Activated CD4-positive, alpha-beta T cell treated with anti-CD3 and anti-CD28 coated beads, Interleukin-2, amount 10 ng/mL, durations not matched to agents 7 days and 5 days (primary cell): ENCODE measurements at places on chromosomes 6 and 20. TPM values are rescaled to one million over a fixed set of nuclear protein-coding genes. Genes with fewer than 3 reads are reported as not detected.
A peak's percentile ranks its signal among the peaks of the same experiment; 100 is the strongest.

DNA sequence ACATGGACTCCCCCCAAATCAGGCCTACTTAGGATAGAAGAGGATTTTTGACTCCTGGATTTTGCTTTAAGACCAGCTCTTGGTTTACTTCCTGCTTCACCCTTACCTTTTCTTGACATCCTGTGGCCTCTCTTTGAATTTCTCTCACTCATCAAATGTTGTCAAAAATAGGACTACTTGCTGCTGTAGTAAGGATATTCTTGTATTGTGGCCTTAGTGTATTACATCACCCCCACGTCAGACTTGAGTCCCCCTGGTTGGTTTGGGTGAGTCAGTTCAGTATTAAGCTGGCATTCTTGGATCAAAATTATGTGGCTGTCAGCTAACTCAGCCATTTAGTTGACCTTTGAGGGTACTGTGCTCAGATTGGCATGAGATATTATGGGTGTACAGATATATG, 1.1 kb downstream of the TPX2 start:
- DNase-seq = peak; percentile 37
- no peaks in the 10 kb centered on the region for H3K27me3 ChIP-seq
- no peak overlapping the region for H3K4me3 ChIP-seq
- no peak overlapping the region for H3K27ac ChIP-seq

GRCh38 chr6:148544421-148544820, 201.8 kb downstream of the SASH1 start:
- no peak overlapping the region for H3K4me3 ChIP-seq
- H3K4me1 ChIP-seq = no peaks in the 10 kb centered on the region
- no peaks in the 10 kb centered on the region for H3K36me3 ChIP-seq
- no peak overlapping the region for H3K27ac ChIP-seq
- H3K27me3 ChIP-seq = peaks cover 4% of the 10 kb centered on the region
- DNase-seq = no peak

- no peak overlapping the region for H3K27ac ChIP-seq
- no peak overlapping the region for H3K4me3 ChIP-seq
- H3K4me1 ChIP-seq = peaks cover 36% of the 10 kb centered on the region
- no peak for DNase-seq
Observed at GRCh38 chr6:13423252-13423651, 64.1 kb downstream of the GFOD1 start.

DNA sequence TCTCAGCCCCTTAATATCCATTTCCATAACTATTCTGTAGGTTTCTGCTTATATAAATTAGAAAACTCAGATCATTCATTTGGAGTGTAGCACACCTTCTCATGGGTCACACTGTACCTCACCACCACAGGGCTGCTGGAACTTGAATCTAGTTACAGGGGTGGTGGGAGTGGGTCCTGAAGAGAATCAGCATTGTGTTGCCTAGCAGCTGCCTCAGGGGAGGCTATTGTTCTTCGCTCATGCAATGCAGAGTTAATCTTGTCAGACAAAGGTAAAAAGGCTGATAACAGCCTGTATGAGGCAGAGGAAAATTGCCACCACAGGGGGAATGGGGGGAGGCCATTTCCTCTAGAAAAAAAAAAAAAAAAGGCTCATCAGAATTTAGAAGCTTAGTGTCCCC, 496.0 kb upstream of the ADGRB3 start:
- no peak overlapping the region for H3K27ac ChIP-seq
- no peak for DNase-seq
- H3K36me3 ChIP-seq = no peaks in the 10 kb centered on the region

GRCh38 chr20:13302647-13303450, 81.8 kb downstream of the ISM1 start:
- H3K4me3 ChIP-seq = no peak overlapping the region
- H3K36me3 ChIP-seq = no peaks in the 10 kb centered on the region
- H3K27me3 ChIP-seq = peaks cover 3% of the 10 kb centered on the region
- no peak overlapping the region for H3K27ac ChIP-seq
- no peaks in the 10 kb centered on the region for H3K4me1 ChIP-seq

DNA sequence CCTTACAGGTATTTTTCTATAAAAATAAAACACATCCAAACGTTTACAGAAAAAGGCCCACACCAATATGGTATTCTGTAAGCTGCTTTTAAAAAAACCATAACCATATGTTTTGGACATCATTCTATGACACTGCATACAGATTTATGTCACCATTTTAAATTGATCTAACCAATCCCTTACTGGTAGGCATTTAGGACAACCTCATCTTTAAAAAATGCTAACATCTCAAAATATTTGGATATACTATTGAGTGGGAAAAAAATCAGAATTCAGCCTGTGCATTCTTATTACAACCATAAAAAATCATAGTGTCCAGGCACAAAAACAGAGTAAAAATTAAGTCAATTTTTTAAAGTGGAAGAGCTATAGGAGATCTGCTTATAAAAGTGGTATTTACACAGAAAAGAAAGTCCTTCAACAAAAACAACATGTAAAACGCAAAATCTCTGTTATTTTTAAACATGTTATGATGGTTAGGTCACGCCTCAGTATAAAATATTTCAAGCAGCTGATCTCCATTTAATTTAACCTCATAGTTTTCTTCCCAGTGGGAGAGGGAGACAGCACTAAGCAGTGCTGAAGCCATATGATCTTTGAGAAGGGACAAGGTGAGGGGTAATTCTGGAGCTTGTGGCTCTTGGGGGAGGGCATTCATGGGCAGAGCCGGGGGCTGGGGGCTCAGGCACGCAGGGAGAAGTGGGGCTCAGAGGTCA, 21.2 kb downstream of the TRAM2 start:
- no peak overlapping the region for H3K4me3 ChIP-seq
- DNase-seq = no peak
- H3K27ac ChIP-seq = no peak overlapping the region
- no peaks in the 10 kb centered on the region for H3K36me3 ChIP-seq

GRCh38 chr6:108524528-108525248, 36.0 kb upstream of the FOXO3 start:
- DNase-seq = no peak
- H3K36me3 ChIP-seq = no peaks in the 10 kb centered on the region
- no peaks in the 10 kb centered on the region for H3K27me3 ChIP-seq
- H3K4me3 ChIP-seq = no peak overlapping the region

Gene TGM3
- not detected for total RNA-seq
